ENCODE measurements at places on chromosomes 1 and 21.

DNA sequence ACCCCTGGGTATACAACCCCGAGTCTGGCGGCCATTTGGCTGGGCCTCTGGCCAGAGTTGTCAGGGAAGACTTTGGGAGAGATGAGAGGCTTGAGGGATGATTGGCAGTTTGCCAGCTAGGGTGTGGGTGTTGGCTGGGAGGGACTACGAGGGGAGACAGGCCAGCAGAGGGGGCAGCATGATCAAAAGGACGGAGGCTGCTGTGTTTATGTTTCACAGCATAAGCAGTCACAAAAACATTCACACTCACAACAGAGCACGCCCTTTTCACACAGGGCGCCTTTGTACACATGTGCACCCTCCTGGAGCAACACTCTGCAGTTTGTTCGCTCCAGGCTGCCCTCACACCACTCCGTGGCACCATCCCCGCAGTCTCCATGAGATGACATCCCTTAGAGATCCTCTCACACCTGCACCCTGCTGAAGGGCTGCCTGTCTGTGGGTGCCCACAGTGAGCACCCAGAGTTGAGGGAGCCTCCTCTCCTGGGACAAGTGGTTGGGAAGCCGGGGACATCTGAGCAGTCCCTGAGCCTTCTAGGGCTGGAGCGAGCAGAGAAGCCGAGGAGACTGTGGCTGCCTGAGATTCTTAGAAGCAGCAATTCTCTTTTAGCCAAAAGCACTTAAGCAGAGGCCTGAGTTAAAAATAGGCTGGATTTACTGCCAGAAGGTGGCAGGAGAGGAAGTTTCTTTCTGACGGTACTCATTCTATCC lies 15.4 kb downstream of the EFNA3 start:
- DNase-seq, result no peak

DNA sequence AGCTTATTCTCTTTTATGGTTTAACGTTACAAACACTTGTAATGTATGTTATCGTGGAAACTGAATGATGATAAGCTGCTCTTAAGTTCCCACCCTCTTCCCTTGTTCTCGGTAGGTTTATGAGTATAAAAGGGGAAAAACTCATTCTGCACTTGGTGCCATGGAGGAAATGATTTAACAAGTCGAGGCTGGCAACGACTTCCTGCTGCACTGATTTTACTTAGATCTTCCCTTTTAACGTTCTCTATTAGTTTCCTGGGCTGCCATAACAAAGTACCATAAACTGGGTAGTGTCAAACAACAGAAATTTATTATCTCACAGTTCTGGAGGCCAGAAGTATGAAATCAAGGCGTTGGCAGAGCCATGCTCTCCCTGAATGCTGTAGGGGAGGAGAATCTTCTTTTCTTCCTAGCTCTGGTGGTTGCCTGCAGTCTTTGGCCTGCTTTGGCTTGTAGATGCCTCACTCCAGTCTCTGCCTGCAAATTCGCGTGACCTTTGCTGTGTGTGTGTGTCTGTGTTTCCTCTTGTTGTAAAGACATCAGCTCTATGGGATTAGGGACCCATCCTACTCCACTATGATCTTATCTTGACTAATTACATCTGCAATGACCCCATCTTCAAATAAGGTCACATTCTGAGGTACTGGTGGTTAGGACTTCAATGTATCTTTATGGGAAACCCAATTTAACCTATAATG lies 26.3 kb downstream of the HUNK start:
- DNase-seq, result no peak

- DNase-seq, result no peak
Measured at GRCh38 chr1:99849413-99849743, 783 bp upstream of the AGL start.

DNA sequence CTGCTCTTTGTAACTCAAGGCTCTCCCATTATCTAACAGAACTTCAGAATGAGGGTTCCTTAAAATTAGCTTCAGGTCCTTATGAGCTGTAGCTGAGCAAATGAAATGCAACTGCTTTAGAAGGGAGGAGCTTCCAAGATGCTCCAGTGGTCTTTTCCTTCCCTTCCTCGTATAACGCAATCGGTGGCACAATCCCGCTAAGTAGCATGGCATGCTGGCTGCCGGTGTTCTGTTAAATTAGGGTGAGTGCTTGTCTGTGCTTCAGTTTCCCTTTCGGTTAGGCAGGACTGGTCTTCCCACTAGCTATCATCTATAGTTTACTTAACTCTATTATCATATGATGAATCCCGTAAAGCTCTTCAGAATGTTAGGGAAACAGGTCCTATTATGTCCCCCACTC lies 917 bp downstream of the KIAA0040 start:
- DNase-seq, result no peak

- no peak for DNase-seq
Measured at GRCh38 chr1:7257225-7257624, 472.0 kb downstream of the CAMTA1 start.

DNA sequence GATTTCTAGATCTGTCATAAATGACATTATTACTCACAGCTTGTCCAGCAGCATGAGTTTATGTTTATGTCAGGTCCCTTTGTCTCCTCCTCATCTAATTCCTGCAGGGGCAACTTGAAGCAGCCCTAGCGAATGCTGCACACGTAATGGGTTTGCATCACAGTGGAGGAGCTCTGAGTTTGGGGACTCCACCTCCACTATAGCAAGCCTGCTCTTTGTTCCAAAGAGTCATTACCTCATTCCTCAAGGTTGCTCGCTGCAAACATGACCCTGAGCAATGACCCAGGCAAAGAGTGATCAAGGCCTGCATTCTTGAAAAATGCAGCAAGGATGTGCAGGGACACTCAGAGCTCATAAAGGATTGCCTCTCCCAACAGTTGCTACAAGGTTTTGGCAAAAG lies 261.9 kb downstream of the HHIPL2 start:
- peak; percentile 27 for DNase-seq

DNA sequence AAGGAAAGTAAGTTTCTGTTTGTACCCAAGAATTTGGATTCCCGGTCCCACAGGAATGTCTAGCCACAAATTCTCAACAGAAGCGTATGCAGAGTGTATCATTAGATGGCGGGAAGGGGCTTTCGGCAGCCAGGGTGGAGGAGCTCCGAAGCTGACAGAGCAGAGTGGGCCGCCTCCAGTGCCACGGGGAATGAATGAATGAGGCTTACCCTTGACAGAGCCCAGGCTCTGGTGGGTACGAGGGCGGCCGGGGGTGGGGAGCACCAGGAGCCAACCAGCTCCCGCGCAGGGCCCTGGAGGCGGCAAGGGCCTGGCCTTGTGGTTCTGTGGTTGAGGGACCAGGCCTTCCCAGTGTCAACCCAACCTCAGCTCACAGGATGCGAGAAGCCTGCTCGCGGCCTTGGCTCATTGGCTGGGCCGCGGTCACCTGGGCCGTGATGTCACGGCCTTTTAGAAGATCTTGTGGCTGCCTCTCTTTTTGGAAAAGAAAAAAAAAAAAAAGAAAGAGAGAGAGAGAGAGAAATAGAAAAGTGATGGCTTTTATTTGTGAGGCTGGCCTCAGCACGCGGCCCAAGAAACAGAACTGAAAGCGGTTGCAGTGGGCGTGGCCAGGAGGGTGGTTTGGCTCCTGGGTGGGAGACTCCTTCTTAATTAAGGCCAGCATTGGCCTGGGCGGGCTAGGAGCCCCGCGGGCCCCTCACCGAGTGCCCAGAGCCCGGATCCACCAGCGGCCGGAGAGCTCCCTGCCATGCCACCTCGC lies 34.9 kb upstream of the RUNX3 start:
- DNase-seq, result no peak

- DNase-seq, result peak; percentile 20
Measured at GRCh38 chr1:70675737-70676156, 264.7 kb downstream of the CTH start.

GRCh38 chr1:205769641-205770365 lies 5.5 kb downstream of the RAB29 start:
- DNase-seq, result no peak

GRCh38 chr1:55623311-55623710 lies 408.1 kb upstream of the USP24 start:
- no peak for DNase-seq

- no peak for DNase-seq
Measured at GRCh38 chr1:183106746-183107145, 79.3 kb upstream of the LAMC2 start.

GRCh38 chr1:200524092-200524491 lies 96.5 kb downstream of the KIF14 start:
- no peak for DNase-seq

GRCh38 chr1:90925928-90926869 lies 95.6 kb downstream of the ZNF644 start:
- no peak for DNase-seq

- no peak for DNase-seq
Measured at GRCh38 chr1:185668013-185668412, 66.2 kb upstream of the HMCN1 start.

DNA sequence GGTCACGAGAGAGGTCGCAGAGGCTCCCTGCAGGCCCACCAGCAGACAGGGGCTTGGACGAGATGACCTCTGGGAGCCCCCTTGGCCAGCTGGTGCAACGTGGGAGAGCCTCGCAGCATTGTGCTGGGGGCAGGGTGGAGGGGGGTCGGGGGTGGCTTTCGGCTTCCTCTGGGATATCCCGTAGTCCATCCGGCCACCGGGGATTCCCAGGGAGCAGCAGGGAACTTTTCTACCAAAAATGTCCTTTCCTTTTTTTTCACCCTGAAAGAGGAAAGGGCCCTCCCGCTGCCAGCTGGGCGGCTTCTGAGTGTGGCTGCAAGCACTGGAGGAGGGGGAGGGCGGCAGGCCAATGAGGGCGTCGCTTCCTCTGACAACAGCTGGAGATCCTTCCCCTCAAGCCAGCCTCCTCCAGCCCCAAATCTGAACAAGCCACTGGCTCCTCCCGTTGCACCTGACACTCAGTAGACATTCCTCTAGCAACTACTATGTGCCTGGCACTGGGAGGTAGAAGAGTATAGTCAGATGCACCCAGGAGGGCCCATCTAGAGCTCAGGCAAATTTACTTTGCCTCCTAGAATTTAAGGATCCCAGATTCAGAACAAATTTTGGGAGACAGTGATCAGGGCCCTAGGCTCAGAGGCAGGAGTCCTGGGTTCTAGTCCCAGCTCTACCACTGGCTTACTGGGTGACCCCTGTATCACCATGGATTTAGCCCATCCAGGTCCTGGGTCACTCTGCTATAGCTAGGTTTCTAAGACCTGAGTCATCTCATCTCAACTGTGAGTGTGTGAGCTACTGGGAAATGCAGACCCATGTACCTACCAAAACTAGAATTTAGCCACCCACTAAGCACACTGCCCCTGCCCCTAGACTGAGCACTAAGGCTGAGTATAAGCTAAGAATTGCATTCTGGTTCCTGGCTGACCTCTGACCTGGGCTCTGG lies 2.7 kb downstream of the MOB3C start:
- DNase-seq, result peak; percentile 77

GRCh38 chr1:29900104-29900679 lies 663.9 kb downstream of the PTPRU start:
- DNase-seq, result no peak

GRCh38 chr1:215636258-215636965 lies 69.3 kb downstream of the KCTD3 start:
- DNase-seq, result no peak

DNA sequence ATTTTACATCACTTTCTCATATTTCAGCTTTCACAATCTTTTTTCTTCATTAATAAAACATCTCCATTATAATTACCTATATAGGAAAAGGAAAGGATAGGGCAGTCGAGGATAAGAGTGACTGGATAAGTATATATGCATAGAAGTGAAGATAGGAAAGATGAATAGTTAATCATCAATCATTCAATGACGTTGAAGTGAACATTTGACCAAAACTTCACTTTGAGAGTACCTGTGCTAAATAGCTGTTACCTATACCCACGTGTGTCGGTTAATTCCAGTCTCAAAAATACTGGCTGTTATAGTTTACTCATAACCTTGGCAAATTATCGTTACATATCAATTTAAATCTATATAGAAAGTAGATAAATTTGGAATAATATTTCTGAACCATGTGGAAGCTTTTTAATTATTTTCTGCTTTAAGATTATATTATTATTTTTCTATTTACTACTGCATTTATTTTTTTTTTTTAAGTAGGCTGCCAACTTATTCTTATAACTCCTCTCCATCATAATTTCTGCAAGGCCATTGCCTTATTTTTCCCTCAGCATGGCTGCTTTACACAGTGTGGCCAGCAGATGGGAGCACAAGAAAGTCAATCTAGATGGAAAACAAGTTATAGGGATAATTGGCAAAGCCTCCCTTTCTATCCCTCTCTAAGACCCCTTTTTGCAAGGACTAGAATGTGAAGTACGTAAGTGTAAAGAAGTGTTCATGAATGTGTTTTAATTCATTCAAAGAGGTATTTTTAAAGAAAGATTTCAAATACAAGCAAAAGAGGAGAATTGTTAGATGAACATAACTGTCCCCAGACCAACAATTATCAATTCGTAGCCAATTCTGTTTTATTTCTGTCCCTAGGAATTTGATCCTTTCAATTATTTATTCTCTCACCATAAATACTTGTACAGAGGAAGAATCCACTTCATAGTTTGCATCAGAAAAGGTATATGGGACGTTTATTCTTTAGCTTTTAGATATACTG lies 290.4 kb downstream of the KCNT2 start:
- DNase-seq, result peak; percentile 50

GRCh38 chr1:37676281-37677142 lies 15.8 kb upstream of the CDCA8 start:
- DNase-seq, result no peak

DNA sequence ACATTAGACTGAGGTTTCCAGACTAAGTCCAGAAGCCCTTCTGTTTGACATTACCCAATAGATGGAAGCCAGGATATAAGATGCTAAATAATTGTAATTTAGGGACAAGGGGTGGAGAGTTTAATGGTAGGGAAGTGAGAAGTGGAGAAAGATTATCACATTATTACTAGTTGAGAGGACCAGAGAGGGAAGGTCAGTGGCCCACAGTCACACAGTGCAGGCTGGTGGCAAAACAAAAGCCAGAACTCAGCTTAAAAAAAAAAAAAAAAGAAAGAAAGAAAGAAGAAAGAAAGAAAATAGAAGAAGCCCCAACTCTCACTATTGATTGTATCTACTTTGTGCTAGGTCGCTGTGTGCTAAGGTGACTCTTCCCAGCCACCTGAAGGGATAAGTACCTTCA lies 41.6 kb upstream of the WNT4 start:
- no peak for DNase-seq

GRCh38 chr1:45407629-45408287 lies 67.5 kb upstream of the MUTYH start:
- no peak for DNase-seq

GRCh38 chr21:39020751-39021477 lies 162.3 kb downstream of the PSMG1 start:
- no peak for DNase-seq

- no peak for DNase-seq
Measured at GRCh38 chr1:116265931-116266863, 106.8 kb upstream of the ATP1A1 start.

DNA sequence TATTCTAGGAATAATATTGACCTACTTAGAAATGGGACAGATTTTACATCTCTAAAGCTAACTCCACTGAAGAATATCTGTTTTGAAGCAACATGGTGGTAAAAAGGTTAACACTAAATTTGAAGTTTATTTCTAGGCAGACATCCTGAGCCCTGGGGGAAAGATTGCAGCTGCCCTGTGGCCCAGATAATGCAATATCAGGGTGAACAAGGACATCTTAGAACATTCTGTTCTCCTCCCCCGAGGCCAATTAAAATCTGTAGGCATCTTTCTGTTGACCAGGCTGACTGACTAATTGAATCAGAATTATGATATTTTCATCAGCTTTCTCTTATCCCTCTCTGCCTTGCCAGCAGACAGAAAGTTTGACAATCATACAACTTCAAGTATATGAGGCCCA lies 149.8 kb upstream of the DUSP10 start:
- no peak for DNase-seq

All from NT2/D1 (cell line).